ENCODE measurements at places on chromosomes 13 and 19.

DNA sequence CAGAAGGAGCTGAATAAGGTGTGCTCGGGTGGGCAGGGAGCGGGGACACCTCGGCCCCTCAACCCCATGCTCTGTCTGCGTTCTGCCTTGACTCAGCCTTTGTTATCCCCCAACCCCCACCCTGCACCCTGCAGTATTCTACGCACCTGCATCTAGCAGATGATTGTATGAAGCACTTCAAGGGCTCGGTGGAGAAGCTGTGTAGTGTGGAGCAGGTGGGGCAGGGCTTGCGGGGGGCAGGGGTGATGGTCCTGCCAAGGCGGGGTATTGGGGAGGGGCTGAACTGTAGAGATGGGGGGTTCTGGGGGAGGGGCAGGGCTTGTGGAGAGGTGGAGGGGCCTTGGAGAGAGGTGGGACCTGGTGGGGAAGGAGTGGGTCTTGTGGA lies 6.1 kb downstream of the STXBP2 start:
- no peak for DNase-seq

GRCh38 chr19:35041548-35042055 lies at the start of gene HPN:
Gene HPN, plus strand, starts transcription at chr19:35041721. Its CDS starts 786 bp downstream, at chr19:35042507.
- DNase-seq, result no peak

GRCh38 chr13:73146707-73147106 lies 87.9 kb downstream of the KLF5 start:
- DNase-seq, result no peak

DNA sequence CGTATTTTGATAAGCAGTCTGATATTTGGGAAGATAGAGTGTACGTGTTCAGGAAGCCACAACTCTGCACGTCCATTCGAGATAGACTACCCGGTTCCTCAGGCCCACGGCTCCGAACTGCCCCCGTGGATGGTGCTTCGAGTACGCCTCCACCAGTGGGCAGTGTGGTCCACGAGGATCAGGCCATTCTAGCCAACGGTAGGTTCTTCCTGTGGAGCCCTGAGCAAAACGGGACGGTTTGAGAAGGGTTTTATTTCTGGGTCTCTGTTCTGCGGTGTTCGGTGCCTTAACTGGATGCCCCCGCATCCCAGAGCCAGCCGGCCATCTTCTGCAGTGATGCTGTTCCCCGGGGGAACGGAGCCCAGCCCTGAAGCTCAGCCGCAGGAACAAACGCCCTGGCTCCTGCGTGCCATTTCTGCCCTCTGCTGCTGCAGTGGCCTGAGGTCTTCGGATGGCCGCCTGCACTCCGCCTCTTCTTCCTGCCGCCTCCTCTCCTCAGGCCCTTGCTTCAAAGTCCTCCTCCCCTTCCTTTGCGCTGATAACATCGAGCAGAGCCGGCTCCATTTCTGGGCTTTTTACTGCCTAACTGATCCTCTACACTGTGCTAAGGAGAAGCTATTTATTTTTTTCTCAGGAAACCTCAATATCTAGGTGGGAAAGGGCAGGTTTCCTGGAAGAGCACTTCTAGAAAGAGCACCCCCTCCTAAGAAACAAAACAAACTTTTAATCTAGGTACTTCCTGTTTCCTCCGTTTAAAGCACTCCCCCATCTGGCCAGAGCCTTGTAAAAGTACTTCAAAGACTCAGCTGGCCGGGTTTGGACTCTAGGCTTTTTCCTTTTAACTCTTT lies 36.2 kb upstream of the SLC46A3 start:
- no peak for DNase-seq

DNA sequence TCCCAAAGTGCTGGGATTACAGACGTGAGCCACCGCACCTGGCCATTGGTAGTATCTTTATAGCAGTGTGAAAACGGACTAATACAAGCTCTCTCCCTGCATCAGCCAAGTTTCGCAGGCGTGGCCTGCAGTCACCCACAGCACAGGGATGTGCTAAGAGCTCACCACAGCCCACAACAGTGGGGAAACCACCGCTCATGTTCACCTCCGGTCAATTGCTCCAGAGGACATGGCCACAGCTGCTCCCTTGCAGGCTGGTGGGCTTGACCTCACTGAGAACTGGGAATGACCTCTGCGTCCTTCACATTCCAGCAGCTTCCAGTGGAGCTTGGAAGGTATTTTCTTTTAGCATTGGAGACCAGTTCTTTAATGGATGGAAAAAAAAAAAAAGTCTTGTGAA lies 156.4 kb downstream of the KCTD15 start:
- DNase-seq, result no peak

DNA sequence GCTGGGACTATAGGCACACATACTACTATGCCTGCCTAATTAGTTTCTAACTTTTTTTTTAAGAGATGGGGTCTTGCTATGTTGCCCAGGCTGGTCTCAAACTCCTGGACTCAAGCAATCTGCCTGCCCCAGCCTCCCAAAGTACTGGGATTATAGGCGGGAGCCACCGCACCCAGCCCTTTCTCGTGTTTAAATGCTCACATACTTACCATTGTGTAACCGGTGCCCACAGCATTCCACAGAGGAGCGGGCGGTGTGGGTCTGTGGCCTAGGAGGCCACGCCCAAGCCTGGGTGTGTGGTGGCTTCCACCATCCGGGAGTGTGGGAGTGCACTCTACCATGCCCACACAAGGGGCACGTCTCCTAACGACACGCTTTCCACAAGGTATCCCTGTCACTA lies 7.7 kb downstream of the LMNB2 start:
- DNase-seq, result no peak

- DNase-seq, result no peak
Observed at GRCh38 chr13:28333204-28333881, 161.6 kb downstream of the FLT1 start.

GRCh38 chr19:40797963-40798682 lies 868 bp upstream of the EGLN2 start:
- peak; percentile 66 for DNase-seq

GRCh38 chr19:7360393-7360984 lies 11.8 kb downstream of the ARHGEF18 start:
- DNase-seq, result no peak

DNA sequence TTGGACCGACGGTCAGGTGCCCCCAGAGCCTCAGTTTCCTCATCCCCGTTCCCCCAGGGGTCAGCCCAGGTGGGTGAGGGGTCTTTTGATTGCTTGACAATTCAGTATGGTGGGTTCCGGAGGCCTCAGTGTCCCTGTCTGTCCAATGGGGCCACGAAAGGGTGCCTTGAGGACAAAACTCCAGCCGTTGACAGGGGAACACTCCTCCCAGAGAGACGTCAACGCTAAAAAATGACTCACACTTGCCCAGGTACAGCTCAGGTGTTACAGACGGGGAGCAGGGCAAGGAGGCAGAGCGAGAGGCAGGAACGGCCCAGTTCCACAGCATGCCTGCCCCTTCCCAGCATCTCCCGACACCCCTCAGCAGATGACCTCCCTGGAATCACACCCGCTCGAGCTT lies 1.8 kb downstream of the TNFAIP8L1 start:
- DNase-seq, result no peak

DNA sequence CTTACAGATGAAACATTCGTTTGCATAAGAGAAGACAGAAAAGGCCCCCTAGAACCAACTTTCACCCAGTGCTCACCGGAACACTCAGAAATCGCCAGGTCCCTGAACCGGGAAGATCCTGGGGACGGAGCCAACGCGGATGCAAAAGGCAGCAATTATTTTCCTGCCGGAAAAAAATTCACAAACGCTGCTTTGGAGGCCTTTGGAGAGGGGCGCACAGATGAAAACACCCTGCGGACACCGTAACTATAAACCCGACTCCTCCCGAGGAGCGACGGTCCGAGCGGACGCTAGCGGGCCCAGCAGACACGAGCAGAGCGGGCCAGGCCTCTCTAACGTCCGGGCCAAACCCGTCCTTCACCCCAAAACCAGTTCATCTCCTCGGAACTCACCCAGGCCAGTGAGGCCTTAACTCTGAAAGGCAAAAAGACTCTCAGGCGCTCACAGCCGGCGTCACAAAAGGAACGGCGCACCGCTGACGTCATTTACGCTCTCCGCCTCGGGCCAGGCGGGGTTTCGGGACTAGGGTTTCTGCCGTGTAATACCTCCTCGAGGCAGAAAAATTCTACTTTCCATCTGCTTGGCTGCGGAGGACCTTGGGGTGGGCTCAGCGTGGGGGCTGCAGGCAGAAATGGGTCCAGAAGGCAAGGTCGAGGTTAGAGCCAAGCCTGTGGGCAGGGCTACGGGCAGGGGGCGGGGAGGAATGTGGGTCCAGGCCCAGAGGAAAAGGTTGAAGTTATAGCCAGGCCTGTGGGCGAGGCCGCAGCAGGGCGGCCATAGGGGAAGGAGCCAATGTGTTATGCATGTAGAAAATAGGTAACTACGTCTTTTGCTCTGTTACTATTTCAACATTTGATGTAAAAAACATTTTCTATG lies at the start of gene ZNF426:
ZNF426 (minus strand) TSS at position 463 of the 876 bp plus-strand sequence. CDS start 2,413 bp downstream, outside the sequence.
- DNase-seq, result peak; percentile 73

DNA sequence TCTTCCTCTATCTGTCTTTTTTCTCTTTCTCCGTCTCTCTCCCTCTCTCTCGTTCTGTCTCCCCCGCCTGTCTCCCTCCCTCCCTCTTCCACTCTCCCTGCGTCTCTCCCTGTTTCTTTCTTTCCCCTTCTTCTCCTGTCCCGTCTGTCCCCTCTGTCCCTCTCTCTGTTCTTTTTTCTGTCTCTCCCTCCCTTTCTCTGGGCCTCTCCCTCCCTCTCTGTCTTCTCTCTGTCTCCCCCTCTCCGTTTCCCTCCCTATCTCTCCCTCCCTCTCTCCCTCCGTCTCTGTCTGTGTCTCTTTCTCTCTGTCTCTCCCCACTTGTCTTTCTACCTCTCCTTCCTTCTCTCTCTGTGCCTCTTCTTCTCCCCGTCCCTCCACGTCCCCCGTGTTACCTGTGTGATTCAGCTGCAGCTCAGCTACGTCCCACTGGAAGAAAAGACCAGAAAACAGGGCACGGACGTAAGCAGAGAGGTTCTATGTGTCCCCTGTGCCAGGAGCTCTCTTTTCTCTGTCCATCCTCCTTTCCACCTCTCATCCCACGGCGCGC lies 1.2 kb downstream of the CD70 start:
- DNase-seq, result no peak

- DNase-seq, result no peak
Observed at GRCh38 chr19:30703645-30704044, 331.5 kb downstream of the ZNF536 start.

DNA sequence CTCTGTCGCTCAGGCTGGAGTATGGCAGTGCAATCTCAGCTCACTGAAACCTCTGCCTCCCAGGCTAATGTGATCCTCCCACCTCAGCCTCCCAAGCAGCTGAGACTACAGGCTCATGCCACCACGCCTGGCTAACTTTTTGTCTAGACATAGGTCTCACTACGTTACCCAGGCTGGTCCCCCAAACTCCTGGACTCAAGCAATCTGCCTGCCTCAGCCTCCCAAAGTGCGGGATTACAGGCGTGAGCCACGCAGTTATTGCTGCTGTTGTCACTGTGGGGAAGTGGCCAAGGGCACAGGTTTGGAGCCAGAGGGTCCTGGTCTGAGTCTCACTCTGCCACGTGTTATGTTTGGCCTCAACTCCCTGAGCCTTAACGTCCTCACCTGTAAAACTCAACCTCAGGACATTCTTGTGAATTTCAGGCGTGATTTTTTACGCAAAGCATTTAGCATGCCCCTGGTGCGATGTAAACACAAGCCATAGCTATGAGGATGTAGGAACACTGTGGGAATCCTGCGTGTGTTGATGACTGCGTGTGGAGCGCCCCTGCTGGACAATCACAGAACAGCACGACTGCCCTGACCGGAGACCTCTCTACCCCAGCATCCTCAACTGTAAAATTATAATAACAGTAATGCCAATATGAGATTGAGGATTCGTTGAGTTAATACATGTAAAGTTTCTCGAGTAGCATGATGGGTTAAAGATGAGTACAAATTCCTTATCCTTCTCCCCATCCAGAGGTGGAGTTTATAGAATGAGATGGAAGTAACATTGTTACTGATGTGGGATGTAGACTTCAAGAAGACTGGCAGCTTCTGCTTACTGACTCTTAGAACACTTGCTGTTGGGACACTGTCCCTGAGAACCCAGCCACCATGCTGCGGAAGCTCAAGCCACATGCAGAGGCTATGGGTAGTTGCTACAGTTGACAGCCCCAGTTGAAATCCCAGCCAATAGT lies 41.8 kb upstream of the PNMA8B start:
- DNase-seq, result peak; percentile 62

DNA sequence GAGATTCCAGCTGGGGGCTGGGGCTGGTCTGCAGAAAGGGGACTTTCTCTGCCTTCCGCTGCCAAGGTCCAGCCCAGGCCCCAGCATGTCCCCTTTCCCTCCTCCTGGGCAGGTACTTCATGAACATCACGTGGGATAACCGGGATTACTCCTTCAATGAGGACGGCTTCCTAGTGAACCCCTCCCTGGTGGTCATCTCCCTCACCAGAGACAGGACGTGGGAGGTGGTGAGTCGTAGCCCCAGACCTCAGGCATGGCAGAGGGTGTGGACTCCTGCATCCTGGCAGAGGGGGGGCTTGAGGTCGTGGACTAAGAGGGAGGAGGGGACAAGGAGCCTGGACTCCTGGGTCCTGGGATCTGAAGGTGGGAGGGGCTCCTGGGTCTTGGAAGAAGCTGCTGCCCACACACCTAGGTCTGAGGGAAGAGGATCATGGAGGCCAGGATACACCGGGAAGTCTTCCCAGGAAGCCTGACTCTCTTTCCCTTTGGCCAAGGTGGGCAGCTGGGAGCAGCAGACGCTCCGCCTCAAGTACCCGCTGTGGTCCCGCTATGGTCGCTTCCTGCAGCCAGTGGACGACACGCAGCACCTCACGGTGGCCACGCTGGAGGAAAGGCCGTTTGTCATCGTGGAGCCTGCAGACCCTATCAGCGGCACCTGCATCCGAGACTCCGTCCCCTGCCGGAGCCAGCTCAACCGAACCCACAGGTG lies 20.6 kb downstream of the GRIN2D start:
- no peak for DNase-seq

GRCh38 chr13:55577082-55577846 lies 1563.5 kb upstream of the PRR20A start:
- DNase-seq, result no peak

DNA sequence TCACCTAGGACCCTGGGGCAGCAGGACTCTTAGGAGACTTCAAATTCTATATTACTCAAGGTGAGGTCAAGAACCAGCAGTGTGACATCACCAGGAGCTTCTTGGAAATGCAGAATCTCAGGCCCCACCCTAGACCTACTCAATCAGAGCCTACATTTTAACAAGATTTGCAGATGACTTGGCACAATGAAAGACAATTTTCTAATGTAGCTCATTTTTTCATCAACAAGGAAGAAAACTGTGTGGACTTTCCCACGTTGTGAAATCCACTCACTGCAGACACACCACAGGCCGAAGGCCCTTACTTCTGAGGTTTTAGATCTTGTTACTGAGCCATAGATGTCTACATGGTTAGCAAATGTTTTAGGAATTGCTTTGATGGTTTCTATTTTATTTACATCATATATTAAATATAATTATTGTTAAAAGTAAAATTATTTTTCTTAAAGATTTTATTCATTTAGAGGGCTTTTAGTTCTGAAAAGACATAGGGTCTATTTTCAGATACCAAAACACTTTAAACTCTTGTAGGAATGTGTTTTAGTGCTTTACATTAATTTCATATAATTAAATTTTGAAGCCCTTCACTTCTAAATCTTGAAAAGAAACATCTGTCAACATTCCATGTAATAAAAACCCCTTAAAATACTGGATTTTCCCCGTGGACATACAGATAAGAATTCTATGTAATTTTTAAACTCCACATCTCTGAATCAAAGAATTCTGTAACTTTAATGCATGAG lies 18.5 kb upstream of the STARD13 start:
- no peak for DNase-seq
